ENCODE measurements at places on chromosomes 16 and 17.

DNA sequence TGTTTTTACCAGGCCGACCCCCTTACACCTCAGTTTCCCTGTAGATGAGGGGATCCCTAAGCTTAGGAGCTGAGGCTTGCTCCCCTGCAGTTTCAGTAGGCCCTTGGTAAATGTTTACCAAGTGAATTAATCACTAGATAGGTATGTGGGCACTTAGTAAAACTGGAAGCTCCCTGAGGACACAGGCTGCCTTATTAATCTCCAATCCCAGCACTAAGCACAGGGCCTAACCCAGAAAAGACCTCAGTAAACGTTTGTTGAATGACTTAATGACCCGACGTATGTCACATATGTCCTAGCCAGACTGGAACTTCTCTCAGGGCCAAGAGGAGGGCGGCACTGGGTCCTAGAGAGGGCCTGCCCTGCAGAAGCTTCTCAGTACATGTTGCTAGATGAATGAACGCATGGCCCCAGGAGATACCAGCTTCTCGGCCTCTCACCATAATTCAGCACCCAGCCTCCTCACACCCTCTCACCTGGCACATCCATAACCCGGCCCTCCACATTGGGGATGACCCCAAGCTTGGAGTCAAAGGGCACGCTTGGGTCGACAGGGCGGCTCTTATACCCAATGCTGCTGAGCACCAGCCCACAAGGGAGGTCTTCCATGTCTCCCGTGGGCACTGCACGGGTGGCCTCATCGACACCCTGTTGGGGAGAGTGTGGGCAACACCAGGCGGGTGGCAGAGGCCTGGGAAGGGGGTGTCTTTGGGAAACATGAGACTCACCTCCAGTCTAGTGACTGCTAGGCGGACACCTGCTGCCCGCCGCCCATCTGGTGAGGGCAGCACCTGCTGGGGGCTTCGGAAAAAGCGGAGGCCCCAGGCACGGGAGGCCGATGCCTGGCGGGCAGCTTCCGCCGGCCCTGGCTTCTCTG, 4.0 kb upstream of the GRIN2C start:
- DNase-seq, result no peak

GRCh38 chr16:55621771-55622170, 34.0 kb upstream of the SLC6A2 start:
- no peak for DNase-seq

DNA sequence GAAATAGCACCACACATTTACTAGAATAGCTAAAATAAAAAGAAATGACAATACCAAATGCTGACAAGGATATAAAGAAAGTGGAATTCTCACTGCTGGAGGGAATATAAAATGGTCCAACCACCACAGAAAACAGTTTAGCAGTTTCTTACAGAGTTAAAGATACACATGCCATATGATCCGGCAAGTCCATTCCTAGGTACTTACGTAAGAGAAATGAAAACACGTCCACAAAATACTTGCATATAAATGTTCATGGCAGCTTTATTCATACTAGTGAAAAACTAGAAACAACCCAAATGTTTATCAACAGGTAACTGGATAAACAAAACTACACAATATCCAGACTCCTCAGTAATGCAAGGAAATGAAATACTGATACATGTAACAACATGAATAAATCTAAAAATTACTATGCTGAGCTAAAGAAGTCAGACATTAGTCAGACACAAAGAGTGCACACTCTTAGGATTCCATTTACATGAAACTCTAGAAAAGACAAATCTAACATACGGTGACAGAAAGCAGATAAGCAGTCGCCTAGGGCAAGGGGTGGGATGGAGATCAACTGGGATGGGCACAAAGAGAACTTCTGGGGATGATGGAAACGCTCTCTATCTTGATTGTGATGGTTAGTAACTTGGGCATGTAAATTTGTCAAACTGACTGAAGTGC, 76.4 kb downstream of the SMG6 start:
- DNase-seq, result no peak

DNA sequence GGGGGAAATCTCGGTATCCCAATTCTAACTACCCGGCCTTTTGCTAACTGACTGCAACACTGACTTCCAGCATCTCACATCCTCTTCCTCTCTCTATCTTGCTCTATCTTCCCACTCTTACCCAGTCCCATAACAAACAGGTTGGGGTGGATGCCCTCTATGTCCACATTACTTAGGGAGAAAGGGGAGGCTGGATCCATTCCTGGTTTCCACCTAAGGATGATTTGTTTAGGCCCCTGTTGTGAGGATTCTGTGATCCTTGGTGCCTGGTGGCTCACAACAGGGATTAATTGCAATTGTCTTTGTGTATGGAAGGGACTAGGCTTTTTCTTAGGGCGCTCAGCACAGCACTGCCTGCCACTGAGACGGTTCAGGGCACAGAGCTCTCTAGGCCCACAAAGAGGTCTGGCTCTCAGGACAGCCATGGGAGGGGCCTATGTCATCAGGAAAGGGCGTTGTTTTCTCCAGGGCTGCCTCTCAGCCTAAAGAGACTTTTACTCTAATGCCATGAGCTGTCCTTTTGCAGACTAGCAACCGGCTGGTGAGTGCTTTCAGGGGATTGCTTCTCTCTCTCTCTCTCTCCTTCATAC, 612.1 kb upstream of the SALL1 start:
- no peak for DNase-seq

DNA sequence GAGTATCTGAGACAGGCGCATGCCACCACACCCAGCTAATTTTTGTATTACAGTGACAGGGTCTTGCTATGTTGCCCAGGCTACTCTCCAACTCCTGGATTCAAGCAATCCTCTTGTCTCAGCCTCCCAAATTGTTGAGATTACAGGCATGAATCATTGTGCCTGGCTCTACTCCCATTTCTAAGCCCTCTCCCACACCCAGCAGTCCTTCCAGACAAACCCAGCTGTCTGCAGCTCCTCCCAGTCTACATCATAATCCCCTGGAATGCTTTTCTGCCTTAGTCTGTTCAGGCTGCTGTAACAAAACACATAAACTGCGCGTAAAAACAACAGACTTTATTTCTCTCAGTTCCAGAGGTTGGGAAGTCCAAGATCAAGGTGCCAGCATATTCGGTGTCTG, 144.5 kb downstream of the GRIN2A start:
- no peak for DNase-seq
